ENCODE measurements at places on chromosomes 12 and 14.

- DNase-seq: no peak
Measured at GRCh38 chr12:61846765-61847164, 413.4 kb upstream of the USP15 start.

DNA sequence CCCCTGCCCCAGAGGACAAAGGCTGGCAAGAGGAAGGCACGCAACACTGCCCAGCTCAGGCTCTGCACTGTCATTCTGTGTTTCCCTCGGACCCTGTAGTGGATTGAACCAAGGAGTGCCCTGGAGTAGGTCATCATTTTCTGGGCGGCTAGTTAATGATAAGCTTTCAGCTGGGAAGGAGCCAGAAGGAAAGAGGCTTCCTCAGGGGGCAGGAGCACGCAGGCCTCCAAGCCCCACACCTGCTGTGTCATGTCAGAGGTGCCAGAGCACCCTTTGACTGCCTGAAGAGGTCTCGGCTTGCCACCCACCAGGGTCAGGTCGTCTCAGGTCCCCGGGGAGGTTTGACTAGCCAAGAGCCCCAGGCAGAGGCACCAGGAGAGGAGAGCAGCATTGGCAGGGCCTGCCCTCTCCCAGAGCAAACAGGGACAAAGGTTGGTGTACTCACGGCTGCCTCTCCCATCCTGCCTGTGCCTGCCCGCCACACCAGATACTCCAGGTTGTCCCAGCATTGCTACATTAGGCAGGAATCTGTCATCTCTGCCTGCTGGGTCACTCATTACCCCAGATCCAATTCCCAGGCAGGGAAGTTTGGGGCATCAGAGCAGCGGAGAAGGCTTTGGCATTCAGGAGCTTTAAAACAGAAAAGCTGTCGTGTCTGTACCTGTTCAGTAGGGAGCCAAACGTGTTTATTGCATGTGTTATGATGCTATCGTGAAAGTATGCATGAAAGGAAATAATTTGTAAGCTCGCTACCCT lies 33.5 kb upstream of the ATP2A2 start:
- no peak for DNase-seq

GRCh38 chr12:45612044-45612794 lies 117.3 kb upstream of the ARID2 start:
- DNase-seq: no peak

DNA sequence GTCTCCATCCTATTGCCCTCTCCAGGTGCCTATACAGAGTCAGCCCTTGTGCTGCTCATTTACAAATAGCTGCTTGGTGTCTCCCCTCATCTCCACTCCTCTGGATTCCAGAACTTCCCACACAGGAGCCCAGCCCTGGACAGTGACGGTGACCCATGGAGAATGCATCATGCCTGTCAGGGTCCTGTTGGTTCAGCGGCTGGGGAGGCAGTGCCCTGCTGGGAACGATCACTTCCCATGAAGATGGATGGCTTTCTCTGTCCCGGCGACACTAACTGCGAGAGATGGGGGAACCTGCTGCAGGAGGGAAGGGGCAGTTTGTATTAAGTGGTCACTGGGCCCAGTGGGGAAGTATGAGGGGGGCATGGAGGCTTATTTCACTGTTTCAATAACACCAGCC lies 395.0 kb upstream of the TBX3 start:
- DNase-seq: no peak

DNA sequence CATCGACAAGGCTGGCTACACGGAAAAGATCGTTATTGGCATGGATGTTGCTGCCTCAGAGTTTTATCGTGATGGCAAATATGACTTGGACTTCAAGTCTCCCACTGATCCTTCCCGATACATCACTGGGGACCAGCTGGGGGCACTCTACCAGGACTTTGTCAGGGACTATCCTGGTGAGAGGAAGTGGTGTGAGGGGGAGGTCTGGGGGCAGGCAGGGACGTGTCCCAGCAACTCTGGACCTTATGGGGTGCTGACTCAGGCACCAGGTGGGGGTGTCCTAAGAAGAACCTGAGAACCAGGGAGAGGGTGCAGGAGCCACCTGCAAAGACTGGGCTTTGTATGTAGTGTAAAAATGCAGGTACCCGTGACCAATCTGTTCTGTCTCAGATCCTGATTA lies 5.2 kb downstream of the ENO2 start:
- no peak for DNase-seq

DNA sequence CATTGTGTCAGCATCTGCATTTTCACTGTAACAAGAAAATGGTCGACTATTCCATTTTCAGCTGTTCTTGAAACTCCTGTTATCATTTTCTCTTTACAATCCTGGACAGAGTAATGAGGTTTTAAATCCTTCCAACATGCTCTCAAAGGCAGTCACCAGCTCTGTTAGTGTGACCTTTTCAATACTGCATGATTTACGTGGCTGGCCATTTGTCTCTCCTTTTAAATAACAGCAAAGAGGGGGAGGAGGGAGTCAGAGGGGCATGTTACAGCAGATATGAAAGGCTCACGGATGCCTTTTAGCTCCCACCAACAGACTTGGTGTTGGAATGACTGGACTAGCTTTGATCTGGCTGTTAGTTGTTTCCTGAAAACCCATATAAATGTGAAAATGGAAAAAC lies 1251.2 kb downstream of the AACS start:
- no peak for DNase-seq

DNA sequence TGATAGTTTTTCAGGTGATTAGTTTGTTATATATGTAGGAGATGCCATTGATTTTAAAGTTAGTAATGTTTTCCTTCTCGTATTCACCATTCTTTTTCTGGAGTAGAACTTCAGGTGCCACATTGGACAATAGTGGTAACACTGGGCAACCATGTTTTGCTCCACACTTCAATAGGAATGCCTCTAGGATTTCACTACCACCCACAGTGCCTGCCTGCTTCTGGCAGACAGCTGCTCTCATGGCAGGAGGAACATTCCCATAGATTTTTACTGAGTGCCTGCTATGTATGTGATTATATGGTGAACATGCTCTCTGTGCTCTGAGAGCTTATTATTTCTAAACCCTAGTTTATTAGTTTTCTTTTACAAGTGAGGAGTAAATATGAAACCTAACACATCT lies 53.7 kb downstream of the GCH1 start:
- DNase-seq: no peak

DNA sequence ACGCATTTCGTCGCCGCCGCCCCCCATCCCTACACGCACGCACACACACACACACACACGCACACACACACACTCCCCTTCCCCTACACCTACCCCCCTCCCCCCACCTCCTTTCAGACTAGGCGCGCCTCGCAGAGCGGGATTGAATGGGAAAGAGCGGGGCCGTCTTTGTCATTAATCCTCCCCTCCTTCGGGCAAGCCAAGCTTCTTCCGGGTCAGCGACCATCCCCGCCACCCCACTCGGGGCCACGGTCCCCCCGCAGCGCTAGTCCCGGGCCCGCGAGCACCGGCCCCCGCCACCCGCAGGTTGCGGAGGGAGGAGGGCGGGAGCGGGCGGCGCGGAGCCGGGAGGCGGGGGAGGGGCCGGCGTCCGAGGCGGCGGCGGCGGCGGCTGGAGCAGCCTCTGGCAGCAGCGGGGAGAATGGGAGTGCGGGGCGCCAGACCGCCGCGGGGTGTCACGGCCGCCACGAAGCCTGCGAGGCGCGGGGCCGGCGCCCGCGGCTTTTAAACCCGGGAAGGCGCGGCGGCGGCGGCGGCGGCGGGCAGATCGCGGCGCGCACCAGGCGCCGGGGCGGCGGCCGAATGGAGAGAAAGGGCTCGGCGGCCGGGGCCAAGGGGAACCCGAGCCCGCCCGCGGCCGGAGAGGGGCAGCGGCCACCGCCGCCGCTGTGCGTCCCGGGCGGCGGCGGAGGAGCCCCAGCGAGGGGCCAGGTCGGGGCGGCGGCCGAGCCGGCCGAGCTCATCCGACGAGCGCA lies at the start of gene TTC9:
TTC9 (plus strand) TSS at position 369 of the 755 bp plus-strand sequence; CDS start at position 583, 214 bp downstream.
- DNase-seq: no peak

- no peak for DNase-seq
Measured at GRCh38 chr14:75513911-75514672, 8.2 kb upstream of the BATF start.

DNA sequence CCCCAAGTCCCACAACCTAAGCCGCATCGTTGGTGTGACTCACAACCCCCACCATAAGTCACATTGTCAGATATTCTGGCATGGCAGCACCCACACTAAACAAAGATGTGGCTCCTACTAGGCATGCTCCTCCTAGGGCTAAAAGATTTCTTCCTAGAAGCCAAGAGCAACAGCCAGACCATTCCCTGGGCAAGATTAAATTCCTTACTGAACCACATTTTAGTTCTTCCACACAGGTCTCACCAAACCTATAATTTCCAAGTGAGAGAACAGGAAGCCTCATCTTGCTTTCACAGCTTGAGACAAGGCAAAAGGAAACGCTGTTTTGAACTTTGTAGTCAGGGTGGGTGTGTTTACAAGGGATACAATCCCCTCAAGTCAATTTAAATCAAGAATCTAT lies 632.8 kb downstream of the DIO2 start:
- DNase-seq: no peak

GRCh38 chr12:130649101-130650045 lies 66.7 kb downstream of the RIMBP2 start:
- DNase-seq: no peak

DNA sequence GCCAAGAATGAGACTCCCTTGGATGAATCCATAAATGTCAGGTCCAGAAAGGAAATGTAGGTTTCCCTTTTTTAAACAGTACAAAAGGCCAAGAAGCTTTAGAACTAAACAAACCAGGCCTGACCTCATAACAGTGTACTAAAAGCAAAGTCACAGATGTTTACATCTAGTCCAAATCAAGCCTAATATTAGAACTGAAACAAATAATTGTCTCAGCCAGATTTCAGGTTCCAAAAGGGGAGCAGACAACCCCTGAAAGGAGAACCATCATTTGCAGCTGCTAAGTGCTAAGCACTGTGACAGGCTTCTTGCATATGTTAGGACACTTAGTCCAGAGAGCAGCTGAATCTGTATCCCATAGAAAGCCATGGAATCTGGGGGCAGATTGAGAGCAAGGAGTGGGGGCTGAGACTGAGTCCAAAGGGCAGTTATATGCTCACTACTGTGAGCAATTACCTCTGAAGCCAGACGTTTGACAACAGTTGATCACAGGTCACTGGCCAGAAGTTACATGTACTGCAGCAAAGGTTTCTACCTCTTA lies 90.1 kb downstream of the STXBP6 start:
- DNase-seq: no peak

GRCh38 chr12:1720494-1720893 lies 29.6 kb downstream of the ADIPOR2 start:
- DNase-seq: no peak

- DNase-seq: no peak
Measured at GRCh38 chr12:104973250-104973649, 12.9 kb upstream of the NOPCHAP1 start.

DNA sequence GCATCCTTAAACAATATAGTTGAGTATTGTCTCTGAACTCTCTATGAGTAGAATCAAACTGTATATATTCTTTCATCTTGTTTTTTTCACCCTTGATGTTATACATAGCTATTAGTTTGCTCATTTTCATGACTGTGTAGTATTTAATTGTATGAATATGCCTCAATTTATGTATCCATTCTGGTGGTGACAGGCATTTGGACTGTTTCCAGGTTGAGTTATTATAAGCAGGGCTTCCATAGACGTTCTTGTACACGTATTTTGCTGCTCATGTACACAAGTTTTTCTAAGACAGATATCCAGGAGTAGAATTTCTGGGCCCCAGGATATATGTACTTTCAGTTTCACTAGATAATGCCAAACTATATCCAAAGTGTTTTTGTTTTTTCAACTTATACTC lies 211.4 kb downstream of the NTF3 start:
- no peak for DNase-seq

- no peak for DNase-seq
Measured at GRCh38 chr12:7695566-7696197, at the start of gene GDF3. Gene GDF3, minus strand, starts transcription at chr12:7695775. Its CDS starts 47 bp downstream, at chr12:7695728.

DNA sequence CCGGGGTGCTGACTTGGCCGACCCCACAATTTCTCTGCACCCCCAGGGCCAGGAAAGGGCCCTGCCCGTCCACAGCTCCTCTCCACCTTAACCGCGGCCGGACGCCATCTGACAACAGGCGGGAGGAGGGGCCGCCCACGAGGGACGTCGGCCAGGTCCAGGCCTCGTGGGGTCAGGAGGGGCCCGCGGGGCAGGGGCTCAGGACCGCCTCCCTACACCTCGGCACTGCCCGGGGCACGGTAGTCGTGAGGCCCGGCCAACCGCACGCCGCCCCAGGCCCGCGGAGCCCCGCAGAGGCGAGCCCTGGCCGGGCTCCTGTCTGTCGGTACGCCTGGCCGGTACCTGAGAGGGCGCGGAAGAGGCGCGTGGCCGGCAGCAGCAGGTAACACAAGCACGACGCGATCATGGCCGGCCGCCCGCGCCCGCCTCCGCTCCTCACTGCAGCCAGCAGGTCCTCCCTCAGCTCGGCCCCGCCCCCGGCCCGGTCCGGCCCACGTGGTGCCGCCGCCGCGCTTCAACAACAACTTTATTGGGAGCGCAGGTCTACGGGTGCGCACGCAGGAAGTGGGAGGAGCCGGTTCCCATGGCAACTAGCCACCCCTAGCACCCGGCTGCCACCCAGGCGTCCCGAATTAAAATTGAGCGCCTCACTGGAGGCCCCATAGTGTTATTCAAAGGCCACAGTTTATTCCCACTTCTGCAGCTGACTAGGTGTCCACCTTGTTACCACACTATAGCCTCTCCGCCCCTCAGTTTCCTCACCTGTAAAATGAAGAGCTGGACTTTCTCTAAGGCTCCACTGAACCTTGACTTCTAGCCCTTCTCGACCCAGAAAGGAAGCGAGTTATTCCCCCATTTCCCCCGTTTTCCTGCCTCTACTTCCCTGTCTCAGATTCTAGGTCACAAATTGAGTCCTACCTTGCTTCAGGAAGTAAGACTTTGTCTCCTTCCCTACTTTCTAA lies at the start of gene ANGEL1:
ANGEL1 (minus strand) TSS at position 461 of the 962 bp plus-strand sequence; CDS start at position 406, 55 bp downstream.
- peak; percentile 70 for DNase-seq

DNA sequence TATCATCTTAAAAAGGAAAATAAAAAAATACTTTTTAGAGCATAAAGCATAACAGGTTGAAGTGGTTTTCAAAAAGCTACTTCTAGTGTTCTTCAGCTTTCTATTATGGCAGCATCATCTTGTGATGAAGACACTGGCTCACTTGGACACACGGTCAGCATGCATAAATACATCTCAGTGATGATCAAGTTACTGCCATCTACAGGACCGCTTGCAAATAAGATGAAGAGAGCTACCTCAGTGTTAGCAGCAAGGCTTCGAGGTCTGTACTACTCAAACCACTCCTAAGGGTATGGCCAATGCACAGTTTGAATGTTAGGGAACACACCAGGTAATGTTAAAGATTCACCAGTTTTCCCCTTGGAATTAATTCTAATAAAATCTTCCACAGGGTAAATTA lies 58.8 kb downstream of the GALC start:
- DNase-seq: no peak

- no peak for DNase-seq
Measured at GRCh38 chr12:48285751-48286650, 64.7 kb downstream of the ZNF641 start.

DNA sequence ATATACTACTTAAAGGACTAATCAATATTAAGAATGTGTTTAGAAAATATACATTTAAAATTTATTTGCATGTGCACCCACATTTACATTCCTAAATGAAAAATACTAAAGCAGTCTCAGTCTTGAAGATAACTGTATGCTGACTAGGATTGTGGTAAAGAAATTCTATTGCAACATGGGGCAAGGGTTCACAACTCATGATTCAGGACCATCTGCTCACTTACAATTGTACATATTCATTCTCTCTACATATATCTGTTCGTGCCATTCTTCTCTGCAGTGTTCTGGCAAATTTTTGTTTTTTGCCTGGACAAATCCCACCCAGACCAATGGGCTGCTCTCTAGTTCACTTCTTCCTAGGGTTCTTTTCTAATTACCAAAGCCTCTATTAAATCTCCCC lies 417.2 kb upstream of the NOVA1 start:
- no peak for DNase-seq

Measured in NCI-H748 treated with DMSO at 0.1 percent for 48 hours (cell line).